ENCODE measurements at places on chromosomes 5 and 9. TPM values are rescaled to one million over a fixed set of nuclear protein-coding genes. Genes with fewer than 3 reads are reported as not detected.

DNA sequence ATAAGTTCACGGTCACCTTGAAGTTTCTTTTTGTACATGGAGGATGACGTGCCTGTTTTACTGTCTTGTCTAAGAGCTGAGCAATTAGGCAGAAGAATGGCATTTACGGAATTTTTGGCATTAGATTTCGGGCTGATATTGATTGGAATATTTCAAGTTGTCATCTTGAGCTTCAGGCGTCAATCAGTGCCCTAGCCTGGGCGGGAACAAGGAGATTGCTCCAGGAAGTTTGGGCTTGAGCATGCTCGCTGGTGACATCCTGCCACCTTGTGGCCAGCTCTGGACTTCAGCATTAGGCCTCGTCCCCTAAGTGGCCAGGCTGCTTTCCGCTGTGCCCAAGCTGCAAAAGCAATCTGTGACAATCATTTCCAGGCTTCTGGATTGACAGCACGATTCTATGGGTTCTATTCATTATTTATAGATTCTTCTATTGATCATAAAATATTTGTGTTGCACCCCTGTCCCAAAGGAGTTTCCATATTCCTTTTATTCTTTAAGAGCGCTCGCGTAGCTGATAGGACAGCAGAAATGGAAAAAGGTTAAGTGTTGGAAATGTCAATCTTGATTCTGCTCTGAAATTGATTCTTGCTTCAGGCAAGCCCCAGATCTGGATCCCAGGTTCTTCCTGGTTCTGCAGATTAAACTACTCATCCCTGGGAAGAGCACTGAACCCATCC is 79.3 kb downstream of the SLC28A3 start:
- H3K27ac ChIP-seq, result no peak overlapping the region
- H3K4me1 ChIP-seq, result no peaks in the 10 kb centered on the region

GRCh38 chr5:3742750-3743149 is 147.1 kb downstream of the IRX1 start:
- no peaks in the 10 kb centered on the region for H3K4me1 ChIP-seq
- H3K27me3 ChIP-seq, result no peaks in the 10 kb centered on the region
- H3K27ac ChIP-seq, result no peak overlapping the region

Gene PCDHGA6
- 0.70 TPM for total RNA-seq

DNA sequence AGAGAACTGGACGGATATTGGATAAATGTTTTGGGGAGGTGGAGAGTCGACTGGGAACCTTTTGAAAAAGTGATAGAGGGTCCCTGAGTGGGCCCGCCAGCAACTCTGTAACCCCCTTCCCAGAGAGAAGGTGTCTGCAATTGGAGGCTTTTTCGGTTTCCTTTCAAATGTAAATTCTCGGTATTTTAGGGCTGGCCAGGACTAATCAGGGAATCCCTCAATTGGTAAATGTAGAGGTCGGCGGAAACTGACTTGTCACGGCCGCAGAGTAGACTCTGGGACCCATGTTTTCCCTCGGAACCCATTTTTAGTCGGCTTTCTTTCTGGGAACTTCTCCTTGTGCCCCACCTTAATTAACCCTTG is 524 bp downstream of the CCNB1 start:
- H3K4me1 ChIP-seq, result peaks cover 15% of the 10 kb centered on the region
- DNase-seq, result no peak
- H3K4me3 ChIP-seq, result peak overlapping the region; percentile 78
- no peaks in the 10 kb centered on the region for H3K27me3 ChIP-seq
- H3K27ac ChIP-seq, result peak overlapping the region; percentile 68

DNA sequence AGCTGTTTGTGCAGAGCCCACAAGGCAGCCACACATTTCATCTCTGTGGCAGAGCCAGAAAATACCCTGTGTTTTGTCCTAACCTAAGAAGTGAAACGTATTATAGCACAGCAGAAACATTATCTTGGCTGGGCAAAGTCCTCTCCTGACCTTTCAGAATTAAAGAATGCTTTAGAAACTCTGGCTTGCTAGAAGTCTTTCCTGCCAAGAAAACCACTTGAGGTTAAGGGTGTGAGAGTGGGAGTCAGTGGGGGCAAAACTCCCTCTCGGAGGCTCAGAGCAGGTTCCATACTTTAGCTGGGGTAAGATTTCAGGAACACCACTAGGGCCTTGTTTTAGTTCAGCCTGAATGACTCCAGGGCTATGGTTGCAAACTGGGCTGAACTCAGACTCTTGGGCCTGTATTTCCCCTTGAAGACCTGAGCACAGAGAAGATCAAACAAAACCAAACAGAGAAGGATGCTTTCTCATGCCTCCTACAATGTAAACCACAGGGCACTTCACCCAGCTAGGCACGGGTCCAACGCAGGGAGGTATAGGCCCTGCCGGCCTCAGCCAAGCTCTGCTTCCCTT is 48.0 kb downstream of the ZNF366 start:
- H3K4me1 ChIP-seq, result no peaks in the 10 kb centered on the region
- H3K4me3 ChIP-seq, result no peak overlapping the region
- H3K27ac ChIP-seq, result no peak overlapping the region
- no peak for DNase-seq
- H3K36me3 ChIP-seq, result no peaks in the 10 kb centered on the region
- no peaks in the 10 kb centered on the region for H3K27me3 ChIP-seq

GRCh38 chr5:137147346-137147745 is 351.8 kb downstream of the SPOCK1 start:
- H3K36me3 ChIP-seq, result no peaks in the 10 kb centered on the region
- no peaks in the 10 kb centered on the region for H3K4me1 ChIP-seq
- no peak for DNase-seq

DNA sequence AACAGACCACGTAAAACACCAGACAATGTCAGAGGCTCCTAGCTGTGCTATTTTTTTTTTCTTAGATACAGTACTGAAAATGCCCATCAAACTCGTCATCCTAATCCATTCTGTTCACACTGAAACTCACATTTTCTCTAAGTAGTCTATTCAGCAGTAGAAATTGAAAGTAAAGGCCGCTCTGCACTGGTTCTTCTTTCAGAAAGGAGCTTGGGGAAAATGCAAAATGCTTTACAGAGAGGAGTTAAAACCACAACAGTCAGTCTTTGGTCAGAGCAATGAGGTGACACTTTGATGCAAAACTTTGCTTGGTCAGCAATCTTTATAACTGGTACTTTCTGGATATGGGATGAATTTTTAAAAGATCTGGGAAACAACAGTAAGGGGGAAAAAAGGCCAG is 43.8 kb upstream of the SUSD1 start:
- DNase-seq, result no peak
- peaks cover 5% of the 10 kb centered on the region for H3K4me1 ChIP-seq
- H3K27ac ChIP-seq, result no peak overlapping the region
- no peak overlapping the region for H3K4me3 ChIP-seq

- H3K36me3 ChIP-seq, result no peaks in the 10 kb centered on the region
- H3K27me3 ChIP-seq, result no peaks in the 10 kb centered on the region
- DNase-seq, result no peak
- peaks cover 6% of the 10 kb centered on the region for H3K4me1 ChIP-seq
- H3K27ac ChIP-seq, result no peak overlapping the region
Observed at GRCh38 chr5:115549154-115549553, 4.6 kb upstream of the FEM1C start.

Gene ASPN
- total RNA-seq, result not detected
